ENCODE measurements at places on chromosomes 4 and X.
A peak's percentile ranks its signal among the peaks of the same experiment; 100 is the strongest.

DNA sequence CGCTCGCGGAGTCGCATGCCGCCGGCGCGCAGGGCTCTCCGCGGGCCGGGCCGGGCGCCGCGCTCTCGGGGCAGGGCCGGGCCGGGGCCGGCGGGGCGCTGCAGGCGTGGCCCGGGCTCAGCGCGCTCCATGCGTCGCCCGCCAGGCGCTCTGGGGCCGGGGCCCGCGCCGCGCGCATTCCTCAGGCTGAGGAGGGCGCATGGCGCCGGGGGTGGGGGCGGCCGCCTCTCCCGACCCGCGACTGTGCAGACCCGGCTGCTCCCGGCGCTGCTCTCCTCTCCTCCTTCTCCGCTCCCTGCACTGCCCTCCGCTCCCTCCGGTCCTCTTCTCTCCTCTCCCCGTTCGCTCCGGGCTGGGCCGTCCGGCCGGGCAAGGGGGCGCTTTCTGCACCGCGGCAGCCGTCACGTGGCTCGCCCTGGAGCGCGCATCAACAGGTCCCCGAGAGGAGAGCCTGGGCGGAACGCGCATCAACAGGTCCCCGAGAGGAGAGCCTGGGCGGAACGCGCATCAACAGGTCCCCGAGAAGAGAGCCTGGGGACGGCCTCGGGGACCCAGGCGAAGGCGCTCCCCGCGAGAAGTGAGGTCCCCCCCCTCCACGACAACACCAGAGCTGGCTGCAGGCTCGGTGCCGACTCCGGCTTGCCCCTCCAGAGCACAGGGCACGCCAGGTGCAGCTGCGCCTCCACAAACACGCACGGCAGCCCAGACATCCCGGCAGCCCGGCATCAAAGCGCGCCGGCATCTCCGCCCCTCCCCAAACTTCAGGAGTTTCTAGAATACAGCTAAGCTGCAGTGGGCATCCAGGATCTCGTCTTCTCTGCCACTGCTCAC, 12.9 kb downstream of the PPP2R3B start:
- DNase-seq = peak; percentile 58

GRCh38 chr4:8192748-8193738, 6.0 kb upstream of the SH3TC1 start:
- DNase-seq = peak; percentile 41

DNA sequence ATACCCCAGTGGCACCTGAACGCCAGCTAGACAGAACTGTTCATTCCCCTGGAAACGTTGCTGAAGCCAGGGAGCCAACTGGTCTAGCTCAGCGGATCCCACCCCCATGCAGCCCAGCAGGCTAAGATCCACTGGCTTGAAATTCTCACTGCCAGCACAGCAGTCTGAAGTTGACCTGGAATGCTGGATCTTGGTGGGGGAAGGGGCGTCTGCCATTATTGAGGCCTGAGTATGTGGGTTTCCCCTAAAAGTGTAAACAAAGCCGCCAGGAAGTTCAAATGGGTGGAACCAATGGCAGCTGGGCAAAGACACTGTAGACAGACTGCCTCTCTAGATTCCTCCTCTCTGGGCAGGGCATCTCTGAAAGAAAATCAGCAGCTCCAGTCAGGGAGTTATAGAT, 213.0 kb downstream of the NKX6-1 start:
- no peak for DNase-seq

DNA sequence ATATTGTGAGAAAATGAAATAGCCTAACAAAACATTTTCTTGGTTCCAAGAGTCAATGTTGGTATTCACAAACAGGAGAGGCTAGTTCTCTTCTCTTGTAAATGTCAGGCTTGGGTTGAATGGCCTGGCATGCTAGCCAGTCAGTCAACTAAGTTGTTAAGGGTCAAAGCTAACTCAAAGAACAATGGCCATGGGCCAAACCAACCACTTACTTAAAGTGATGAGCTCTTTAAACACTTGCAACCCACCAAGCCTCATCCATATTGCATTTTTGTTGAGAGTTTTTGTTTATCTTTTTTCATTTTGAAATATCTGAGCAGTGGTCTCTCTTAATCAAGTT, 394.5 kb downstream of the RAB28 start:
- no peak for DNase-seq

DNA sequence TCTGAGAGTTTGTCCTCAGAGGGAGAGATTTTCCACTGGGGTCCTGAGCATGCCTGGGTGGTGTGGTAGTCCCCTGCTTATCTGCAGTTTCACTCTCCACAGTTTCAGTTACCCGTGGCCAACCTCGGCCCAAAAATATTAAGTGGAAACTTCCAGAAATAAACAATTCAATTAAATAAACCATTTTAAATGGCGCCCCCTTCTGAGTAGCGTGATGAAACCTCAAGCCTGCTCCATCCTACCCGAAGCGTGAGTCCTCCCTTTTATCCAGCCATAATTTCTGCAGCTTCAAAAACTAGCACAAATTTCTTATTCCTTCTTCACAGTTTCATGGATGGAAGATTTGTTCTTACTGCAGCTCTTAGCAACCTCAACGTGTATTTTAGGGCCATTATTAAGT, 26.7 kb downstream of the PNMA6E start:
- no peak for DNase-seq

DNA sequence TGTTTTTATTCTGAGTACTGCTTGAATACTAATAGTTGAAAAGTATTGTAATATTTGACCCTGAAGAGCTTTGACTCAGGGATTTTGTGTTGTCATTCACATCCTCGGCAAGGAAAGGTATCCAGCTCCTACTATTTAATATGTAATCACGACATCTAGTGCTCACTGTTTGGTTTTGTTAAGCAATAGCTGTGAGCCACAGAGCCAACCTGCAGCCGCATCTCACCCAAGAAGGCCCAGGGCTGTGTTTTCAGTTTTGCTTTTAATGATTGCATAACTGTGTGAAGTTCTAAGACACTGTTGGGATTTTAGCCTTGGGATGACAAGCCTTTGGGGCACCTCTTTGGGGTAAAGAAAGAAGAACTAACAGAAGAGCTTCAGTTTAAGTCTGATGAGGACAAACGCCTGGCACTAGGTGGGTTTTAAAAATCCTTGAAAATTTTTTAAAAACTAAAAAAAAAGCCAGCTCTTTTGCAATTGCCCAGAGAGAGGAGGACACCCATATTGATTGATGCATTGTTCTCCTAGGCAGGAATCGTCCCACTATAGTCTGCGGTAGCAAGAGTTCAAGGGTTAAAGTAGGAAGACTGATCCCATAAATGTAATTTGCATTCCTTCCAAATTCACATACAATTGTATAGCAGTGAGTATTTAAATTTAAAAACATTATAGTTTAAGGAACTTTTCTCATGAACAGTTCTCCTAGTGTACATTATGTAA, 157.8 kb downstream of the RELL1 start:
- no peak for DNase-seq

DNA sequence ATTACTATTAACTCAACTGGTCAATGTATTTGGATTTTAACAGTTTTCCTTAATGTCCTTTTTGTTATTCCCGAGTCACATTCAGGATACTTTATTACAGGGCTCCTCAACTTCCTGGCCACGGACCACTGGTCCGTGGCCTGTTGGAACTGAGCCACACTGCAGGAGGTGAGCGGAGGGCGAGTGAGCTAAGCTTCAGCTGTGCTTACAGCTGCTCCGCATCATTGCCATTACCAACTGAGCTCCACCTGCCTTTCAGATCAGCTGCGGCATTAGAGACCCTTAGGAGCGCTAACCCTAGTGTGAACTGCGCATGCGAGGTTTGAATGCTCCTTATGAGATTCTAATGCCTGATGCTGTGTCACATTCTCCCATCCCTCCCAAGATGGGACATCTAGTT, 591.7 kb downstream of the CCSER1 start:
- no peak for DNase-seq

DNA sequence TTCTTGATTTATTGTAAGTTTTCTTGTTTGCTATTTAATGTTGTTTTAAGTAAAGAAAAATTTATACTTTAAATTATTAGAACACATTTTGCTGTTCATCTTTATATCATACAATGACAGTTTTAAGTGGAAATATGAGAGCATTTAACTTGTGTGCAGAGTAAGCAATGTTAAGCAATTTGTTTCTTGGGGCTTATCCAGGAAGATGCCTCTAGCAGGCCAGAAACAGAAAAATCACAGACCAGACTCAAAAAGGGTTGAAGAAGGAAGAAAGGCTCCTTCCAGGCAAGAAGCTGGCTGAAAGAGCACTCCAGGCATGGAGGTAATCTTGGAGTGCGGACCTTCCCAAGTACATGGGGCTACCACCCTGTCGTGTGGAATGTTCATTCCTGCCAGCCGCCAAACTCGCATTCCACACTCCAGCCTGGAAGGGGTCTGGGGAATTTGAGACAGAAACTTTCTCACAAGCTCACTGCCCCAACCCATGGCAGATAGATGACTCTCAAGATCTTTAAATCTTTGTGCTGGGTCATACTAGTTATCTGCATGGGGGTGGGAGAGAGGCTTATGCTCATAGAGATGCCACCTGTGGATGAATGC, 1521.3 kb upstream of the AGA start:
- DNase-seq = no peak

- no peak for DNase-seq
Observed at GRCh38 chr4:38785901-38786402, 3.2 kb upstream of the TLR10 start.

DNA sequence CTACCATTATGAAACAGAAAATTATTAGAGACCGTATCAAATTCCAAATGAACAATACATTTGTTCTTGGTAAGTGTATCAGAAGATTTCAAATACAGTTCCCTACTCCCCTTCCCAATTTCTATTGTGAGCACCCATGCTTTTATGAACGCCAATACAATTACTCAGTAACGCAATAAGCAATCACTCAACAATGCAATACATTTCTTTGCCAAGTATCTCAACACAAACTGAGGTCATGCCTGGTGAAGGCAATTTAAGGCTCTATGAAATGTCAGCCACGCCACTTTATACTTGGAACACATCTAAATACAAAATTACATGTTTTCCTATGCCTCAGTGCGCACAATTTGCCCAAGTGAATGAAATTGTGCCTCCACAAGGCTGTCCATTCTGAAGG, 712 bp downstream of the PNPLA4 start:
- DNase-seq = peak; percentile 1

DNA sequence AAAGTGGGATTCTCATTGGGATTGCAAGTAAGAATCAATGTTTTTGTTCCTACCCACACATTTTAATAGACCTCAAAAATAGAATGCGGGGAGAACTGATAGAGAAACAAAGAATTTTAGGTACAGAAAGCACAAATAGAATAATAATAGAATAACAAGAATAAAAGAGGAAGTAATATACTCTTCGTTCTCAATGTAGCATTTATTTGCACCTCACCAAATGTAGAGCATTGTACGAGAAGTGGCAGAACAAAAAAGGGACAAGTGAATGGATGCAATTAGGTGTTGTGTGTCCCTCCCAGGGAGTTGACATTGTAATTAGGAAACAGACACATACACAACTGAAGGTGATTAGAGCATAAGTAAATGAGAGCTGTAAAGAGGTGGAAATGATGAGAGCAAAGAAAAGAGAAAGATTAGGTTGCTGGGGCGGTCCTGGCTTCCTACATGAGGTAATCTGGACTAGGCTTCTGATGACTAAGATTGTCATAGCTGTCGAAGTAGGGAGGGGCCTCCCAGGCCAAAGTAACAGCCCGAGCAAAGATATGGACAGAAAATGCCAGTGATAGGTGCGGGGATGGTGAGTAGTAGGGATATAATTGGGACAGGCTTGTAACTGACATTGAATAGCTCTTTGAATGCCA, 10.4 kb downstream of the RAB9A start:
- DNase-seq = no peak

- DNase-seq = peak; percentile 48
Observed at GRCh38 chrX:80812176-80812575, 2.5 kb upstream of the BRWD3 start.

GRCh38 chr4:54783402-54784110, 125.8 kb downstream of the KIT start:
- peak; percentile 87 for DNase-seq

GRCh38 chr4:153159728-153160221, 44.5 kb upstream of the TRIM2 start:
- peak; percentile 94 for DNase-seq

DNA sequence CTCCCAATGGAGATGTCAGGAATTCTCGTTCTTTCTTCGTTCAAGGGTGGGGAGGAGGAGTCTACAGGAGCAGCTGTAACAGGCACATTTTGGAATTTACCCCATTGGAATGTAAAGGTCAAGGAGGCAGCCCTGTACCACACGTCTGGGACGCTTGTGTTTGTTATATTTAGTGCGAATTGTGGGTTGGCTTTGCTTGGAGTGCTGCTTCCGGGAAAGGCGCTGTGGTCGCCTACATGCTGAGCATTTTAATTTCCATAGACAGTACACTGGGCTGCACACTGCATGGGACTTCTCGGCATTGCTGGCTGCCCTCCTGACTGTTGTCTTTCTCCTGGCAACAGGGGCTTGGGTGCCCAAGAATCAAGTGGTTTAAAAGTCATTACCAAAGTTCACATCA, 12.8 kb downstream of the GYG2 start:
- DNase-seq = no peak

GRCh38 chrX:34437586-34437985, 219.5 kb downstream of the TMEM47 start:
- no peak for DNase-seq

- DNase-seq = no peak
Observed at GRCh38 chrX:154142386-154142785, 1.7 kb upstream of the OPN1LW start.

DNA sequence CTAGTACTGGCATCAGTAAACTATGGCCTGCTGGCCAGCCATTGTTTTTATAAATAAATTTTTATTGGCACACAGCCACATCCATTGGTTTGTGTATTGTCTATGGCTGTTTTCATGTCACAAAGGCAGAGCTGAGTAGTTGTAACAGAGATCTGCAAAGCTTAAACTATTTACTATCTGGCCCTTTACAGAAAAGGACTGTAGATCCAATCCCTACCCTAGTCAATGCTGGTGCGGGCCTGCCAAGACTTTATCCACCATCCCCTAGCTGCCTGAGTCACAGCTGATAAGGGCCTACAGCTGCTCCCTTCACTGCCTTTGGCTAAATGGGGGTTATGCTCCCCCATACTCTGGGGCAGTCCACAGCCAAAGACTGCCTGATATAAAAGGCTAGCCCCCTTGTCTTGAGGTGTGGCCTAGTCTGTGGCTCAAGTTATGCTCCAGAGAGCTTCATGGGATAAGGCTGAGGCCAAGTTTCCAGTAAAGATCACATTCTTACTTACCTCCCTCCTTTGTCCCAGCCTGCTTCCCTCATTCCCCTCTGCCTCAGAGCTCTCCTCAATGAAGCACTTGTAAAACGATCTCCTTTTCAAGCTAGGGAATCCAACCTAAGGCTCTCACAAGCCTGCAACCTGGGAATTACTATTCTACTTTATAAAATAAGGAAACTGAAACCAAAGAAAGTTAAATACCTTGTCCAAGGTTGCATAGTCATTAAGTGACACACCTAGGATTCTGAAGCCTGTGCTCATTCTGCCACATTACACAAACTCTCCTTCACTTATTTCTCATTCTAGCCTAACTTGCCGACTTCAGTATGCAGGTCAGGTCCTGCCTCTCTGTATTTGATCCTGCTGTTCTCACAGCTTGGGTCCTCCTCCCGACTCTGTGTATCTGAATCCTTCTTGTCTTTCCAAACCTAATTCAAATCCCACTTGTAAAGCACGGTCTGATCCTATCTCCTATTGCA, 20.7 kb downstream of the ACE2 start:
- no peak for DNase-seq
